CD14-positive monocyte (primary cell): ENCODE measurements at places on chromosomes 11 and 22. TPM values are rescaled to one million over a fixed set of nuclear protein-coding genes. Genes with fewer than 3 reads are reported as not detected.

- no peak overlapping the region for H3K4me3 ChIP-seq
- no peaks in the 10 kb centered on the region for H3K36me3 ChIP-seq
- no peak for DNase-seq
- peaks cover 3% of the 10 kb centered on the region for H3K27me3 ChIP-seq
These were observed 418.5 kb downstream of the MIAT start for GRCh38 chr22:27075891-27076290.

DNA sequence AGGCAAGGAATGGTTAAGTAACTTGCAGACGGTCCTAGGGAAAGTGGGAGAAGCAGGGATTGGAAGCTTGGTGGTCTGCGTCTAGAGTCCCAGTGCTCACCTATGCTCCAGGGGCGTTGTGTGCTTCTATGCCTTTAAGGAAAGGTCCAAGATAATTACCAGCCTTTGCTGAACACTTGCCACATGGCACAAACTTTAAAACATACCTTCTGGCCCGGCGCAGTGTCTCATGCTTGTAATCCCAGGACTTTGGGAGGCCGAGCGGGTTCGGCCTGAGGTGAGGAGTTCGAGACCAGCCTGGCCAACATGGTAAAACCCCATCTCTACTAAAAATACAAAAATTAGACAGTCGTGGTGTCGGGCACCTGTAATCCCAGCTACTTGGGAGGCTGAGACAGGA, 2.3 kb downstream of the POLDIP3 start:
- peaks cover 52% of the 10 kb centered on the region for H3K4me1 ChIP-seq
- H3K36me3 ChIP-seq = peaks cover 35% of the 10 kb centered on the region
- H3K27me3 ChIP-seq = no peaks in the 10 kb centered on the region
- no peak for DNase-seq
- no peak overlapping the region for H3K27ac ChIP-seq

ZP1 gene
- not detected for polyA plus RNA-seq

OR52E8 gene
- not detected in 2 replicates for polyA plus RNA-seq

GRCh38 chr22:27164781-27165503, 507.6 kb downstream of the MIAT start:
- no peaks in the 10 kb centered on the region for H3K4me1 ChIP-seq
- no peaks in the 10 kb centered on the region for H3K36me3 ChIP-seq
- DNase-seq = no peak
- H3K27me3 ChIP-seq = peaks cover 7% of the 10 kb centered on the region
- no peak overlapping the region for H3K4me3 ChIP-seq

DNA sequence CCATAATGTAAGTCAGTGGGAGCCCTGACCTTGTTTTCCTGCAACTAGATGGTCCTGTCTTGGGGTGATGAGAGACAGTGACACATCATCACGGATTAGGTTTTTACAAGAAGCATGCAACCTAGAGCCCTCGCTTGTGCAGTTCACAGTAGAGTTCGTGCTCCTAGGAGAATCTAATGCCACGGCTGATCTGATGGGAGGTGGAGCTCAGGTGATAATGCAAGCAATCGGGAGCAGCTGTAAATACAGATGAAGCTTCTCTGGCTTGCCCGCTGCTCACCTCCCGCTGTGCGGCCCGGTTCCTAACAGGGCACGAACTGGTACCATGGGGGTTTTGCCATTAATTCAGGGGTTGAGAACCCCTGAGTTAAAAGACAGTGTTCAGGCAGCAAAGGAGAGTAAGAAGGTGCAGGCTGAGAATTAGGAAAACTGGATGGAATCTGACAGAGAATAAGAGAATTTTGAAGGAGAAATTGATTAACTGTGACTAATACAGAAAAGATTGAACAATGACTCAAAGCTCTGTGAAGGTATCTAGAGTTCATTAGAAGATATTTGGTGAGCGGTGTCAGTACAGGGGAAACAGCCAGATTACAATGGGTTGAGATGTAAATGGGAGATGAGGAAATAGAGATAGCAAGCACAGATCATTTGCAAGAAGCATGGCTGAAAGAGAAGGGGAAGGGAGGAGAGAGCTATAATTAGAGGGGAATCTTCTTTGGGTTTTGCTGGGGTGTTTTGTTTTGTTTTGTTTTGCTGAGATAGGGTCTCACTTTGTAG, 21.0 kb downstream of the WEE1 start:
- peaks cover 12% of the 10 kb centered on the region for H3K36me3 ChIP-seq
- no peak overlapping the region for H3K27ac ChIP-seq
- DNase-seq = no peak
- no peak overlapping the region for H3K4me3 ChIP-seq

- no peak overlapping the region for H3K27ac ChIP-seq
- no peaks in the 10 kb centered on the region for H3K27me3 ChIP-seq
- H3K36me3 ChIP-seq = no peaks in the 10 kb centered on the region
- DNase-seq = no peak
These were observed 29.0 kb upstream of the FGF3 start for GRCh38 chr11:69848201-69848600.

GRCh38 chr11:126347751-126348668, 7.5 kb upstream of the ST3GAL4 start:
- H3K36me3 ChIP-seq = peaks cover 36% of the 10 kb centered on the region
- no peak overlapping the region for H3K4me3 ChIP-seq
- H3K27me3 ChIP-seq = no peaks in the 10 kb centered on the region

CYP2D6 gene
- not detected for polyA plus RNA-seq

DNA sequence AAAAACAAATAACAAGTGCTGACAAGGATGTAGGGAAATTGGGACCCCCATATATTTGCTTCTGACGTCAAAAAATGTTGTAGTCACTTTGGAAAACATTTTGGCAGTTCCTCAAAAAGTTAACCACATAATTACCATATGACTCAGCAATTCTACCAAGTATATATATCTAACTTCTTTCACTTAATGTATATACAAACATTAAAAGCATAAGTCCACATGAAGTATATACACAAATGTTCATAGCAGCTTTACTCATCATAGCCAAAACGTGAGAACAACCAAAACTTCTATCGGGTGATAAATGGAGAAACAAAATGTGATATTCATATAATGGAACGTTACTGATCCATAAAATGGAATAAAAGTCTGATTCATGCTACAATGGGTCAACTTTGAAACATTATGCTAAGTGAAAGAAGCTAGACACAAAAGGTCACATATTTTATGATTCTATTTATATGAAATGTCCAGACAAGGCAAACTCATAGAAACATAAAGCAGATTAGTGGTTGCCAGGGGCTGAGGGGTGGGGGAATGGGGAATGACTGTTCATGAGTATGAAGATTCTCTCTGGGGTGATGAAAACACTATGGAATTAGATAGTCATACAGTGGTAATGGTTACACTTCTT, 48.7 kb upstream of the TEAD1 start:
- no peak overlapping the region for H3K27ac ChIP-seq
- H3K4me3 ChIP-seq = no peak overlapping the region
- no peaks in the 10 kb centered on the region for H3K4me1 ChIP-seq
- no peaks in the 10 kb centered on the region for H3K27me3 ChIP-seq
- DNase-seq = no peak
- no peaks in the 10 kb centered on the region for H3K36me3 ChIP-seq

DNA sequence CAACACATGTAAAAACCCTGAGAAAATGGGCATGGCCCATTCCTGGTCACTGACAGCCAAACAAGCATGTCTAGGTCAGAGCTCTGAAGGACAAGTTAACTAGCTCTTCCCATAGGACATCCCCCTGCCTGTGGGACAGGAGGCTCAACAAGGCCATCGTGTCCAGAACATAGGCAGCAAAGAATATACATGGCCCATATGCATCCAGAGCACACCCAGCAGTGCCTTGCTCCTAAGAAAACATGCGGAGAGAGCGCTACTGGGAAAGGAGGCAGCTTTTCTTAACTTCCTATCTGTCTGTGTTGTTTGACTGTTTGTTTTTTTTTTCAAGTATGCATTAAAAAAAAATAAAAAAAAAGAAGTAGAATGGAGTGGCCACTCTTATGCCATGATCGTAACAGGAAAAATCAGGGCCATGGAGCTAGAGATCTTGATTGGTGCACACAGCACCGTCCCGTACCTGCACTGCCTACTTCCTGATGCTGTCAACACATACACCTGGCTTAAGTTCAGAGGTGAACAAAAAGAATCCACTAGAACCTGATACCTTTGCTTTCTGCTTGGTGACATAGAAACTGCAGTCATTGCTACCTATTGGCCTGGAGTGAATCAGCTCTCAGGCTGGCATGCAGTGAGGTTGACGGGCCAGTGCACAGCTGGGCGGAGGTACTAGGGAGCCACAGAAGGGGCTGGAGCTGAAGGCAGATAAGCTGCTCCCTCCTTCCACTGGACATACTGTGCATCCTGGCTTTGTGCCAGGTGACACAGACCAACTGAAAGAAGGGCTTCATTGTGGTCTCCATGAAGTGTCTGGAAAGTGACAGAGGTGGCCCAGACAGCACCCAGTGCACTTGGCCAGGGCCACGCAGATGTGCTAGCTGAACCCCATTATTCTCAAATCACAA, 11.9 kb downstream of the UFD1 start:
- peaks cover 100% of the 10 kb centered on the region for H3K36me3 ChIP-seq
- no peaks in the 10 kb centered on the region for H3K4me1 ChIP-seq
- DNase-seq = no peak
